PC-3 (cell line): ENCODE measurements at places on chromosomes 7 and 10. TPM values are rescaled to one million over a fixed set of nuclear protein-coding genes. Genes with fewer than 3 reads are reported as not detected.

RNF32 gene
- 1.7 and 2.2 TPM in 2 replicates for total RNA-seq

LIPN gene
- not detected in 2 replicates for total RNA-seq

ZP3 gene
- total RNA-seq = 11.9 and 21.6 TPM in 2 replicates

VIM gene
- total RNA-seq = 469 and 506 TPM in 2 replicates

NYAP1 gene
- 1.2 and 1.9 TPM in 2 replicates for total RNA-seq

WASHC2A gene
- 57.9 and 67.6 TPM in 2 replicates for total RNA-seq

GPR26 gene
- not detected in 2 replicates for total RNA-seq

SHOC2 gene
- 11.4 and 14.3 TPM in 2 replicates for total RNA-seq

- DNase-seq = no peak
Measured at GRCh38 chr10:11145495-11145855, 127.8 kb downstream of the CELF2 start.

DNA sequence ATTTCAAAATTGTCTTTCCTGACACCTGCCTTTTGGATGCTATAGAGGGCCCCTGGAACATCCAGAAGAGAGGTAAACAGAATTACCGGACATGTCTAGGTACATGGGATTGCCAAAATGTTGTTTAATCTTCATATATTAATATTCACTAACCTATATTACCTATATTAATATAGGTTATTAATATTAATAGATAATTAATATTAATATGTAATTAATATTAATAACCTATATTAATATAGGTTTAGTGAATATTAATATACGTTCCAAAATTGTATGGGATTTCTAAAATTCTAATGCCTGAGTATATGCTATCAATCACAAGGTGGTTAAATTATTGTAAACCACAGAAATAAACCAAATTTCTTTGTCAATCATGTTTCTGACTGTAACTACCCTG is 17.4 kb downstream of the TOMM7 start:
- DNase-seq = no peak

GRCh38 chr10:61215246-61215645 is 237.9 kb downstream of the TMEM26 start:
- DNase-seq = peak; percentile 26

- DNase-seq = peak; percentile 99
Measured at GRCh38 chr7:106064771-106065574, 47.1 kb downstream of the SYPL1 start.

- no peak for DNase-seq
Measured at GRCh38 chr7:49762666-49763065, 10.8 kb upstream of the VWC2 start.

DNA sequence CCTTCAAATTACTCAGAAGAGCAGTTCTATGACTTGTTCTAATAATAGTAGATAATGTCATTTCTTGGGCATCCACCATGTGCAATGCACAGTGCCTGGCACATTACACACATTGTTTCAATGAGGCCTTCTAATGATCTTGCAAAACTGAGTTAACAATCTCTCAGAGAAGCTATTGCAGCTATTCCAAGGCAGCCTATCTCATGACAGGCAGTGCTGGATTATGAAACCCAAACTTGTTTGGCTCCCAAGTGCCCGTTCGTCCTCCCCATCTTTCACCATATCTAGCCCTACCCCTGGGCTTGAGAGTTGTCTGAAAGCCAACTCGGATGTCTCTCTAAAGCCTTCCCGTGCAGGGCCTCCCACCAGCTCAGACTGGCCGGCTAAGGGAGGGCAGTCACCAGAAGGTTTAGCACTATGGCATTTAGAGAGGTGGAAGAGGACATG is 405.1 kb downstream of the PLXNA4 start:
- no peak for DNase-seq

- DNase-seq = peak; percentile 58
Measured at GRCh38 chr10:59362959-59363381, 621 bp upstream of the FAM13C start.

DNA sequence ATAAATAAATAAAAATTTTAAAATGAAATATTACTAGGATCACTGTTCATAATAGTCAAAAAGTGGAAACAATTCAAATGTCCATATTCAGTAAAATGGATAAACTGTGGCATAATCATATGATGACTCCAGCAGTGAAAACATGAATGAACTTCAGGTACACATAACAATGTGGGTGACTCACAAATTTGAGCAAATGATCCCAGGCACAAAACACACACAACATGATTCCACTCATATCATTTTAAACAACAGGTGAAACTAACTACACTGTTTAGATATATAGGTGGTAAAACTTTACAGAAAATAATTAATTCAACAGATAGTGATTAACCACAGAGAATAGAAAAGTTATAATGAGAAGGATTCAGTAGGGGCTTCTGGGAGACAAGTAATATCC is 14.7 kb upstream of the SAMD8 start:
- peak; percentile 89 for DNase-seq

DNA sequence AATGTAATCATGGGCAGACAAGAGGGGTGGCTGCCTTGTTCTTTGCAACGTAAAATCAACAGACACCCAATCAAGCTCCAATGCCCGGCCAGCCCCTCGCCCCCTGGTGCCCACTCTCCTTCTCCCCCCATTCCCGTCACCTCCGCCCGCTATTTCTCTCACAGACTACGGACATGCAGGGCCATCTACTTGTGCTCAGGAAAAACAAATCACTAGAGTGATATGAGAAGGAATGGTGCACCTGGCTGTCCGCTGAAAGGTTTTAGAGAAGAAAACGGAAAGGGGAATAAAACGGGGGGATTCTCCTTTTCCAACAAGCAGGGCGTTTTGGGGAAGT is 396 bp downstream of the GRM8 start:
- DNase-seq = no peak

GRCh38 chr10:74081941-74082718 is 68.5 kb downstream of the AP3M1 start:
- DNase-seq = no peak

DNA sequence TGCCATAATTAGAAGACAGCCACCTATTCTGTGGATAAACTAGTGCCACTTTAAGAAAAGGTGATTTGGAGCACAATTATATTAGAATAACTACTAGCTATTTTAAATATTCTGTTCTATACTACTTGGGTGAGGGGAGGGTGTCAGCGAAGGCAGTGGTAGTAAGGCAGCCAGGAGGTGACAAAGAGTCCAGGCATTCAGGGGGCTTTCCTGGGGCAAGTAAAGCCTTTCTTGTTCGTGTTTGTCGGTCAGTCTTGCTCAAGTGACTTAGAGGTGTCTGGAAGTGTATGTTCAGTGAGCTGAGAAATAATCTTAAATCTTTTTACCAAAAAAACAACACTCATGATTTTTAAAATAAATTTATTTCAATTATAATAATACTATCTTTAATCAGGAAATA is 34.4 kb downstream of the ADD3 start:
- DNase-seq = no peak

DNA sequence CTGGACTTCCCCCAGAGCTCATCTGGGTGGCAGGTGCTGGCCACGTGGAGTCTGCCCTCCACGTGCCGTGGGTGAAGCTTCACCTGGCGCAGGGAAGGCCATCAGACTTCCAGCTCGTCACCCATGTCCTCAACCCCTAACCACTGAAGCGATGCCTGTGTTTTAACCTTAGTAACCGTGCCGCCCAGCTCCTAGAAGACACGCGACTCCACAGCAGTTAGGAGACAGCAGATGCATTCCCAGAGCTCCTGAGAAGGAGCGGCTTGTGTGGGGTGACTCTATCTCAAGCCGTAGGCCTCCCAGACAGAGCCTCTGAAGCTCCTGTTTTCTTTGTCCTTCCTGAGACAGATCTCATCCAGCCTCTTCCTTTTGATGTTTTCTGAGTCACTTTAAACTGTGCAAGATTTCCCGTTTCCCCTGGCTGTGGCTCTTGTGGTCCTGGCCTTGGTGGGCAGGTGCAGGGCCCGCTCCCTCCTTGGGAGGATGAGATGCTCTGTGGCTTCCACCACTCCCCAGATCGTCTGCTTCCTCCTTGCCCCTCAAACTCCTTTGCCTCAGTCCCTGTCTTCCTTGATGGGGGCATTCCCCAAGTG is 41.4 kb upstream of the AP5Z1 start:
- DNase-seq = no peak

GRCh38 chr7:79531116-79531515 is 77.6 kb upstream of the MAGI2 start:
- no peak for DNase-seq
